Metanephros (tissue), 2 donors: ENCODE measurements at places on chromosomes 7 and 10. TPM values are rescaled to one million over a fixed set of nuclear protein-coding genes. Genes with fewer than 3 reads are reported as not detected.

The FKBP9 gene
- 115 TPM for total RNA-seq

The MPP7 gene
- 9.1 TPM for total RNA-seq

The TDRD1 gene
- total RNA-seq, result 0.06 TPM

The MLXIPL gene
- total RNA-seq, result 9.3 TPM

The GBX1 gene
- 0.64 TPM for total RNA-seq

The SFTPA1 gene
- total RNA-seq, result 0.88 TPM

The SLC16A9 gene
- total RNA-seq, result 15.4 TPM

The ZNF804B gene
- total RNA-seq, result 0.23 TPM

The ZKSCAN5 gene
- 10.4 TPM for total RNA-seq

The BEND7 gene
- total RNA-seq, result 19.9 TPM

The EPC1 gene
- 80.9 TPM for total RNA-seq

The CHRM2 gene
- total RNA-seq, result 4.8 TPM

The ANXA8 gene
- 0.18 TPM for total RNA-seq

The ZNF248 gene
- total RNA-seq, result 22.9 TPM

The PROSER2 gene
- 12.4 TPM for total RNA-seq

The PAX4 gene
- not detected for total RNA-seq

The BMPER gene
- total RNA-seq, result 19.5 TPM

The NKX1-2 gene
- total RNA-seq, result not detected

The NRCAM gene
- total RNA-seq, result 17.8 TPM

The AZGP1 gene
- 18.7 TPM for total RNA-seq

The ANKRD2 gene
- 1.6 TPM for total RNA-seq

The LLCFC1 gene
- not detected for total RNA-seq
